Activated T-helper 2 cell treated with anti-CD3 and anti-CD28 coated beads, Interferon-gamma antibody, Interleukin-2, Interleukin-4, amounts not matched to agents 10 μg/mL and 5 μg/mL and 100 μg/mL, durations not matched to agents 14 hours and 24 hours and 36 hours (primary cell): ENCODE measurements at places on chromosomes 5 and 9. TPM values are rescaled to one million over a fixed set of nuclear protein-coding genes. Genes with fewer than 3 reads are reported as not detected.

- H3K27ac ChIP-seq = peak overlapping the region; percentile 52
- peaks cover 28% of the 10 kb centered on the region for H3K4me1 ChIP-seq
- no peaks in the 10 kb centered on the region for H3K27me3 ChIP-seq
- DNase-seq = no peak
Measured at GRCh38 chr9:129482521-129483414, 138.1 kb downstream of the C9orf50 start.

DNA sequence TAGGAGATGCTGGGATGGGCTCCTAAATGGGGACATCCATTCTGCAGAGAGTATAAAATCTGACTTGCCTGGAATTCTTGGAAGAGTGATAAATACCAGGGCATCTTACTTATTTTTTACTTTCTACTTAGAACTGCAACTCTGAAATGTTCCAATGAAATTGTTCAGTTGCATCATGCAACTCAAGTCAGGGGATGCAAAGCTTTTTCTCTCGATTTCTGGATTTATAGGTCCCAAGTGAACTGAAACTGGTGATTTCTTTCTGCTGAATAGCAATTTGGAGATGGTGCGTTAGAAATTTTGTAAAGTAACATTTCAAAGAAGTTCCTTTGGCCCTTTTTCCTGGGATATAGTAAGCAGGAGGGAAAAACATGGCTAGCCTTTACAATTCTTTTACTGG, 238.4 kb upstream of the CD180 start:
- no peaks in the 10 kb centered on the region for H3K36me3 ChIP-seq
- no peak overlapping the region for H3K27ac ChIP-seq

- DNase-seq = no peak
- no peak overlapping the region for H3K4me3 ChIP-seq
- H3K36me3 ChIP-seq = peaks cover 13% of the 10 kb centered on the region
- peaks cover 29% of the 10 kb centered on the region for H3K4me1 ChIP-seq
- no peak overlapping the region for H3K27ac ChIP-seq
Measured at GRCh38 chr5:994821-995220, 13.8 kb upstream of the NKD2 start.

Gene NPM1
- 2,774 and 3,051 TPM in 2 replicates for total RNA-seq

- H3K36me3 ChIP-seq = peaks cover 11% of the 10 kb centered on the region
- peaks cover 60% of the 10 kb centered on the region for H3K4me1 ChIP-seq
- DNase-seq = no peak
- H3K27ac ChIP-seq = peak overlapping the region; percentile 75
- peak overlapping the region; percentile 22 for H3K4me3 ChIP-seq
Measured at GRCh38 chr5:68368311-68369022, 152.9 kb downstream of the PIK3R1 start.

Gene LHX3
- not detected in 2 replicates for total RNA-seq

Gene ANKDD1B
- total RNA-seq = 0.18 and 0.48 TPM in 2 replicates

GRCh38 chr9:113772121-113772810, 103.8 kb upstream of the ZNF618 start:
- no peak overlapping the region for H3K27ac ChIP-seq
- peaks cover 4% of the 10 kb centered on the region for H3K27me3 ChIP-seq
- no peak for DNase-seq
- H3K36me3 ChIP-seq = no peaks in the 10 kb centered on the region
- no peaks in the 10 kb centered on the region for H3K4me1 ChIP-seq

GRCh38 chr9:125990793-125991220, 243.6 kb downstream of the PBX3 start:
- H3K27me3 ChIP-seq = no peaks in the 10 kb centered on the region
- DNase-seq = no peak
- H3K4me1 ChIP-seq = no peaks in the 10 kb centered on the region
- no peak overlapping the region for H3K27ac ChIP-seq
- no peaks in the 10 kb centered on the region for H3K36me3 ChIP-seq

DNA sequence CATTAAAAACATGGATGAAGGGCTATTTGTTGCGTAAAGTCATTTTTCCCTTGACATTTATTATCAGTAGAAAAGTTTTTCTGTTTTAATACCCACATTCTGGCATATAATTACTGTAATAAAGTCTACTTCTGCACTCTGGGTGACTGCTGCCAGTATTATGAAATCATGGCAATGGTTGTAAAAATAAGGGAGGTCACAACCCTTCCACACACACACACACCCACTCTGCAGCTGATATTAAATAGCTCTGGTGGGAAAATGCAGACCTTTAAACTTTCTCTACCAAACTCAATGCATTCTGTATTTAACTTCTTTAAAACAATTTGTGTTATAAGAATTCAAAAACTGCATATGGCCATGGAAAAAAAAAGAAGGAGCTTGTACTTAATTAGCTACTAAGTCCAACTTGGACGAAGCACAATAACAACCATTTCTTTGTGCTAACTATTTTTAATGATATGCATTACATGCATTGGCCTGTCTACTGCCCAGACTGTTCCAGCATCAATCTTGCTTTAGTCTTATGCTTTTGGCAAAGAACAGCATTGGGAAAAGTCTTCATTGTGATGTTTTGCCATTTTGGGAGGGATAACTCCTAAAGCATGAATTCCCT, 137.6 kb upstream of the MAP3K1 start:
- no peaks in the 10 kb centered on the region for H3K36me3 ChIP-seq
- no peak for DNase-seq
- H3K4me3 ChIP-seq = no peak overlapping the region
- H3K4me1 ChIP-seq = peaks cover 11% of the 10 kb centered on the region
- H3K27ac ChIP-seq = no peak overlapping the region

Gene BSPRY
- total RNA-seq = 11.1 and 12.5 TPM in 2 replicates

Gene GDF9
- total RNA-seq = 0.11 TPM in 1 of 2 replicates, not detected in the other

- H3K36me3 ChIP-seq = no peaks in the 10 kb centered on the region
- no peaks in the 10 kb centered on the region for H3K27me3 ChIP-seq
- no peak overlapping the region for H3K4me3 ChIP-seq
Measured at GRCh38 chr9:14824481-14824880, 85.7 kb downstream of the FREM1 start.

- H3K27ac ChIP-seq = no peak overlapping the region
- peaks cover 22% of the 10 kb centered on the region for H3K4me1 ChIP-seq
- no peaks in the 10 kb centered on the region for H3K36me3 ChIP-seq
- H3K4me3 ChIP-seq = no peak overlapping the region
- H3K27me3 ChIP-seq = peaks cover 4% of the 10 kb centered on the region
Measured at GRCh38 chr5:157914151-157914788, 55.3 kb upstream of the CLINT1 start.

Gene PLAC8L1
- total RNA-seq = 0.71 and 0.74 TPM in 2 replicates

DNA sequence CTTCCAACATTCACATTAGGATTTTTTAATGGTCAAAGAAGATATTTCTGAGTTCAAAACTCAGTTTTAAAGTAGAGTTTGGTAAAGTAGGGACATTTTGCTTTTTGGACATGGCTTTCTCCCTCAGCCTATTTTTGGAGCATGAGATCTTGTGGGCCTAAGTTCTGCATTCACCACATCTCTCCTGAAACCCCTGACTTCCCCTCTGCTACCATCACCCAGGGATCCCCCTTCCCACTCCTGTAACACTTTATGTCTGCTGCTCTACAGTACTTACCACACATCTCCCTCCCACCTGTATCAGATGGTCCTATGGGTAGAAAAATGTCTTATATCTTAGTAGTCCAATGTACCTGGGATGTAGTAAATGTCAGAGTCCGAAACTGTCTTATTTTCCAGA, 48.2 kb upstream of the JAK2 start:
- H3K4me3 ChIP-seq = peak overlapping the region; percentile 53
- no peaks in the 10 kb centered on the region for H3K27me3 ChIP-seq
- DNase-seq = no peak
- H3K4me1 ChIP-seq = peaks cover 57% of the 10 kb centered on the region
- peaks cover 8% of the 10 kb centered on the region for H3K36me3 ChIP-seq

Gene ADAMTS16
- total RNA-seq = not detected in 2 replicates

Gene FGF1
- total RNA-seq = not detected in 2 replicates

Gene GABRA1
- not detected in 2 replicates for total RNA-seq
